ENCODE measurements at places on chromosomes 3 and 15. TPM values are rescaled to one million over a fixed set of nuclear protein-coding genes. Genes with fewer than 3 reads are reported as not detected.

Gene FYTTD1
- 75.6 TPM for total RNA-seq

Gene LCTL
- not detected for total RNA-seq

Gene CALML4
- total RNA-seq: 3.7 TPM

Gene ATP8B4
- 55.6 TPM for total RNA-seq

All from natural killer cell (primary cell).